ENCODE measurements at places on chromosomes 1 and 21.

GRCh38 chr1:223429821-223430220 is 36.6 kb downstream of the CCDC185 start:
- DNase-seq: no peak

GRCh38 chr1:39623053-39623452 is 16.4 kb downstream of the HEYL start:
- no peak for DNase-seq

- no peak for DNase-seq
These were observed 44.9 kb downstream of the ARHGEF11 start for GRCh38 chr1:157000686-157001085.

GRCh38 chr1:39689635-39690034 is 1.6 kb downstream of the HPCAL4 start:
- DNase-seq: no peak

- DNase-seq: no peak
These were observed 1.1 kb downstream of the CR2 start for GRCh38 chr1:207455183-207455754.

DNA sequence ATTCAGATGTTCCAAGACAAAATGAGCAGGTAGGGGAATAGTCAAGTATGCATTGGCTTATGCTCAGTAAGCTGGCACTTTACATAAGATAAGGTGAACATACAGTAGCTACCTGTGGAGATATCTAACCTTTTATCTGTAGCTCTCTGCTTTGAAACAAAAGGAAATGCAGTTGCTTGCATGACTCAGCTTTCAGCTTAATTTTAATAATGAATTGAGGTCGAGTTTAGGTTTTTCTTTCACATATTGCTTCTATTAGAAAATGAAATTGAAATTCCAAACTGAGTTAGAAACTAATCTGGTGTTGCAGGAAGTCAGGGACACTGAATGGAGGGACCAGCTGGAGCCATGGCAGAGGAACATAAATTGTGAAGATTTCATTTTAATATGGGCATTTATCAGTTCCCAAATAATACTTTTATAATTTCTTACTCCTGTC is 8.3 kb downstream of the FRRS1 start:
- DNase-seq: no peak

DNA sequence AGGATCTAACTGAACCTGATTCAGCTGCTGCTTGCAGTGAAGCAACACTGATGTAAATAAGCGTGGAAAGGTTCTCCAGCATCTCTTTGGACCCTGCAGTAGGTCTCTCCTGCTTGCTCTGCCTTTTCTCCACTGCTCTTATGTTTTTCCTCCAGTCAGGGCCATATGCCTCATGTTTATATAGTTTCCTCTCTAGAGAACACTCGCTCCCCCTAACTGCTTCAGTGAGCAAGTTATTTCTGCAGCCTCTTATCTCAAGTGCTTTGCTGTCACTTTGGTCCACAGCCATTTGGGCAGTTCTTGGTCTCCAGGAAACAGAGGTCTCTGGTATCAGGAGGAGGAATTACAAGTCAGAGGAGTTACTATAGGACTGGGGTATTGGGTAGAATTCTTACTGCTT is 5.3 kb downstream of the PRUNE1 start:
- DNase-seq: peak; percentile 72

DNA sequence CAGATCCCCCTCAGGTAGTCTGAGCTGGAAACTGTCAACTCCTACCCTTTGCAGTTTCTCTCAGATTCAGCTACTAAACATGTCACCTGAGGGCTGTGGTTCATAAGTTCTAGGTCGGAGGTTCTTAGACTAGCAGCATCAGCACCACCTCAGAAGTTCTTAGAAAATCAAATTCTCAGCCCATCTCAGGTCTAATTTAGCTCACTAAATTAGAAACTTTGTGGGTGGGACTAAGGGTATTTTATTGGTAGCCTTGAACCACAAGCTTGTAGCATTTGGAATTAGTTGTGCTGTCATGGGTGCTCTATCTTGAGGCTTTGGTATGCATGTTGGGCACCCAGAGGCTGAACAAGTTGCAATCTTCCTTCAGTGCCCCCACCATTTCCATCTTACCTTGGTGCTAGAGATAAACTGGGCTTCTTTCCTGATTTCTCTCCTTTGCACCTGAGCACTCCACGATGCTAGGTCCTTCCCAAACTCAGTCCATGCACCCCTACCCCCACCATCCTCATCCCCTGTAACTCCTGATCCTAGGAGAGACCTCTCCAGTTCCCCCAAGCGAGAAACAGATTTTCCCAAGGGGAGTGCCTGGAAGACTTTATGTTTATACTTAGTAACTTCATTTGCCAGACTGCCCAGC is 54.2 kb downstream of the S1PR1 start:
- DNase-seq: no peak

GRCh38 chr1:29279951-29280391 is 43.6 kb downstream of the PTPRU start:
- no peak for DNase-seq

GRCh38 chr21:27799861-27800260 is 833.0 kb upstream of the ADAMTS5 start:
- no peak for DNase-seq

DNA sequence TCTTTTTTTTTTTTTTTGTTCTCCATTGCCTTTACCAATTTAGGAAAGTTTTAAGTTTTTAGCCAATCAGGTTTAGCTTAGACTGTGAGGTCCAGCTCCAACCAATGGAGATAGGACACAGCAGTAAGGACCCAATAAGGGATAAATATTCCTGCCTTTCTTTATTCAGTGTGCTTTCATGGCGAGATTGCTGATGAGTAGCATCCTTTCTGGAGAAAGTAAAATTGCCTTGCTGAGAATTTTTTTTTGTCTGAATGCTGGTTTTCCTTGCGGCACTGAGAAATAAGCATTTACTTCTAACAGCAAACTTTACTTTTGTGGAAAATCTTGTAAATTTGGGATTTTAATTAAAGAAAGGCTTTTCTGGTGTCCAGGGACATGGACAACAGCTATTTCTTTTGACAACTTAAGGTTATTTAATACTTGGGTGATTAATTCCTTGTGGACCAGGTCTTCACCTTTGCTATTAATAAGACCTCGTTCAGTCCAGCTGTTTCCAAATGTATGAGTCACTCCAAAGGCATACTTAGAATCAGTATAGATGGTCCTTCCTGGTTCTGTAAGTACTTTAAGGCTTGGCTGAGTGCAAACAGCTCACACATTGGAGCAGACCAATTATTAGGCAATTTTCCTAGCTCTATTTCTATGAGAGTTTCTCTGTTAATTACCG is 54.1 kb downstream of the SERINC2 start:
- no peak for DNase-seq

- no peak for DNase-seq
These were observed 61.5 kb upstream of the RGS2 start for GRCh38 chr1:192747301-192747700.

- no peak for DNase-seq
These were observed 8.1 kb downstream of the KNCN start for GRCh38 chr1:46543382-46543760.

GRCh38 chr1:155133799-155134281 is 1.8 kb upstream of the SLC50A1 start:
- DNase-seq: no peak

DNA sequence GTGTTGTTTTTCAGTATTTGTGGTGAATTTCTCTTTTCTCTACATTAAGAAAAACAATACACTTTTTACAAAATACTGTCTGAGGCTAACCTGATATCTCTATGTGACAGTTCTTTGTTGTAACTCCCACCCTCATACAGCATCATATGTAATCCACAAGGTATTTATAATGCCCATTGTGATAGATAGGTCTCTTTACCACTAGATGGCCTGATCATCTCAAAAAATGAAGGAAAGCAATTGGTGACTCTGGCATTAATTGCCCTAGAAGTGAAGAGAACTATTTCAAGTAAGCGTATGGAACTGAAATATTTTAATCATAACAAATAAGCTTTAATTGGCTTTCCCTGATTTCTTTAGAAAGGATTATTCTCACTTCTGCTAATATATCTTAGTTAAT is 36.2 kb upstream of the HFM1 start:
- DNase-seq: no peak

DNA sequence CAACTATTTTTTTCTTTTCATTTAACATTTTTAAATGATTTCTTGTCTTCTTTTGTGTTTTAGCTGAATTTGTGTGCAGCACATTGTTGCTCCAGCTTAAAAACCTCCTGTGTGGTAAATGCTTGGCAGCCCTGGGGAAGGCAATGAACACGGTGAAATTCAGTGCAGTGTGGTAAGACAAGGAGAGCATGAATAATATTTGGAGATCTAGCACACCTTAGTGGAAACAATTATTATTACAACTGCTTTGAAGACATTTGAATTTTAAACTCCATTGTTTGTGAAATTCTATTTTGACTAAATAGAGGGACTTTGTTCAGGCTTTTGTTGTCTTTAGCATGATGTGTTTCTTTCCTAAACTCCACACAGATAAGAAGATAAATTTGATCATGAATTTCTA is 242.6 kb upstream of the CXADR start:
- peak; percentile 72 for DNase-seq

- DNase-seq: no peak
These were observed 150.6 kb downstream of the RWDD3 start for GRCh38 chr1:95384567-95384966.

- DNase-seq: no peak
These were observed 7.9 kb upstream of the LORICRIN start for GRCh38 chr1:153251562-153251961.

DNA sequence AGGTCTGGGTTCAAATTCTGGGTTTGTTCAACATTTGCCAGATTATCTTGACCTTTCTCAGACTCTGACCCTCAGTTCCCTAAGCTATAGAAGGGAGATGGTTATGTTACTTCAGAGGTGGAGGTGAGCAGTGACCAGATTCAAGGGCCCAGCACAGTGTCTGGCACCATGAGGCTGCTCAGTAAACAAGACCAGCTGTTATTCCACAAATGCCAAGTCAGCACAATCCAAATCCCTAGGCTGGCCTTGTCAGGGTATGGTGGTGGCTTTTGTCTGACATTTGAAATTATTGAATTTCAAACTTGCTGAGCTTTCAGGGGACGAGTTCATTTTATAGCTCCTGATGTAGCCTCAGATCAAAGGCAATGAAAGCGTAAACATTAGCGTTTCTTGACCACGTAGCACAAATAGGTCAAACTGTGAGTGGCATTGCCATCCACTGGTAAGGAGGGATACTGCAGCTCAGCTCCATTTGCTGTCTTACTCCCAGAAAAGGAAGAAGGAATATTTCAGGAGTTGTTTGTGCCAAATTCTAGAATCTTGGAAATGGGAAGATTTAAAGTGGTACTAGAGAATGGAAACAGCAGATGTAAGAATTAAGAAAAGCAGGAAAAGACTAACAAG is 94.3 kb upstream of the EDN2 start:
- peak; percentile 44 for DNase-seq

GRCh38 chr1:86928819-86929218 is 14.4 kb downstream of the HS2ST1 start:
- no peak for DNase-seq

GRCh38 chr1:206023695-206024094 is at the start of gene CTSE:
Gene CTSE, minus strand, starts transcription at chr1:206023895. Its CDS starts 104 bp downstream, at chr1:206023791.
- no peak for DNase-seq

DNA sequence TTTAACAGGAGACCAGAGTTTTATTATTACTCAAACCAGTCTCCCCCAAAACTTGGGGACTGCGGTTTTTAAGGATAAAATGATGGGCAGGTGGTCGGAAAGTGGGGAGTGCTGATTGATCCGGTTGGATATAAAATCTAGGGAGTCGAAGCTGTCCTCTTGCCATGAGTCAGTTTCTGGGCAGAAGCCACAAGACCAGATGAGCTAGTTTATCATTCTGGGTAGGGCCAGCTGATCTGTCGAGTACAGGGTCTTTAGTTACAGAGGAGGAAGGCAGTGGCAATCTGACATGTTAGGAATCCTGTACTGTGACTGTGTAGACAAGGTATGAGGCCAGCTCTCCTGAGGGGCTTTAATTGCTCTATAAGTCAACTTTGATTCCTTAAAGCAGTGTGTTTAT is 22.9 kb upstream of the FOXE3 start:
- peak; percentile 9 for DNase-seq

DNA sequence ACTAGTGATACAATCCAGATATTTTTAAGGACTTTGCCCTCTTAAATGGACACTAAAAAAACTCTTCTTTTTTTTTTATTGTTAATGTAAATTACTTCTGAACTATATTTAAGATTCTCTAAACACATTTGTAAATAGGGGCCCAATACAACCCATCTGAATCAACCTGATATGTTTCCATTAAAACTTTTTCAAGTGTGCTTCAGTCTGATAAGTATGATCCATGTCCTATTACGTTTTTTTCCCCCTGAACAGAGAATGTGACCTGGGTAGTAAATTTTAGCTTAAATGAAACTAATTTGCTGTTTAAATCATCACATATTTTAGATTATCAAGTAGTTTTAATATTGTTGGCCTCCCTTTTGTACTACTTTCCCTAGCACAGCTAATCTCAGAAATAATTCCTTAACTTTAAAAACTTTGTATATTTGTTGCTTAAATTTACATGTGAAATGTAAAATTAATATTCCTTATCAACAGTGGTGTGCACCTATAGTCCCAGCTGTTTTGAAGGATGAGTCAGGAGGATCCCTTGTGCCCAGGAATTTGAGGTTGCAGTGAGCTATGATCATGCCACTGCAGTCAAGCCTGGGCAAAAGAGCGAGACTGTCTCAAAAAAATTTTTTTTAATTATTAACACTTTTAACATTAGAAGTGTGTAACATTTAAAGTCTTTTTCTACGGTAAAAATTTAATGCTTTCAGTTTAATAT is 3.0 kb upstream of the PKN2 start:
- DNase-seq: no peak

DNA sequence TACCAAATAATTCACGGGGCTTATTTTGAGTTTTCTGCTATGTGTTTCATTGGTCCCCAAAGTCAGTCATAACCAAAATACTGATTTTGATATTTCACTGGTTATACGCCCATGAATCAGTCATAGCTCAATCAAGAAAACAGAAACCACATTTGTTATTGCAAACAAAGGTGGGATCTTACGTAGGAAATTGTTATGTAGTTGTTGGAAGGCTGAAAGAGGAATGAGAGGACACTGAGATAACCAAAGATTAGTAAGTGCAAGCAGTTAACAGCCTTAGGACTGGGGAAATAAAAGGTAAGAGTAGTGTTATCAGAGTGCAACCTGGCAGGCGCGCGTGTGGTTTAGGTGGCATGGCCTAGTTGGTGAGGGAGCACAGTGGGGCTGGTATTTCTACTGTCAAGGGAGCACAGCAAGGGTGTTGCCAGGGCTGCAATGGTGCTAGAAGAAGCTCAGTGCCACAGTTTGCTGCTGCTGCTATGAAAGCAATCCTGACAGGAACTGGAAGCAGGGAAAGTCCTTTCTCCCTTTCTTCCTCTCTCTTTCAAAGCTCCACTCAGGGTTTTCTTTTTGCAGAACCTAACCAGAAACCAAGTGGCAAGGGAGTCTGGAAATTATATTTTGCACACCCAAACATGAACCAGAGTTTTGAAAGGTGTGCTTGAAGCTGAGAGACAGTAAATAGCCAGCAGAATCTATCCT is 33.7 kb downstream of the RTCA start:
- DNase-seq: no peak

- DNase-seq: no peak
These were observed at the start of gene DMBX1 for GRCh38 chr1:46489638-46490405. Gene DMBX1, plus strand, starts transcription at chr1:46489836. Its CDS starts 17,175 bp downstream, at chr1:46507011.

DNA sequence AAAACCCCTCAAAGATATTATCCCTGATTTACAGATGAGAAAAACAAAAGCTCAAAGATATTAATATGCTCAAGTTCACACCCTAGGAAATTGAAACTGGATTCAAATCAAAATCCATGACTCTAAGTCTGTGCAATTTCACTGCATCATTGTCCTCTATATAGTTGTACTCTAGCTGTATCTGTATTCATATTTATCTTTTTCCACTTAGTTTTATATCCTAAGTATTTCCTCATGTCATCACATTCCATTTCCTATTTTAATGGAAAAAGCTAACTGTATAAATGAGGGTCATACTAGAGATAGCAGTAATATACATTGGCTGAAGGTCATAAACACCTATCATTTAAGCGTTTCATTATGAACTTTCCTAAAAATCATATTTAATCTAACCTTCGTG is 42.2 kb upstream of the RALGPS2 start:
- DNase-seq: no peak

Measured in right atrium auricular region (tissue), 2 donors.